Fibroblast of the aortic adventitia (primary cell): ENCODE measurements at places on chromosomes 2 and 18. TPM values are rescaled to one million over a fixed set of nuclear protein-coding genes. Genes with fewer than 3 reads are reported as not detected.

Gene TMEM18
- total RNA-seq: 24.1 and 122 TPM in 2 replicates

Gene TRIM43
- total RNA-seq: not detected in 2 replicates

GRCh38 chr2:28398101-28398834, 5.6 kb downstream of the FOSL2 start:
- DNase-seq: peak; percentile 73

DNA sequence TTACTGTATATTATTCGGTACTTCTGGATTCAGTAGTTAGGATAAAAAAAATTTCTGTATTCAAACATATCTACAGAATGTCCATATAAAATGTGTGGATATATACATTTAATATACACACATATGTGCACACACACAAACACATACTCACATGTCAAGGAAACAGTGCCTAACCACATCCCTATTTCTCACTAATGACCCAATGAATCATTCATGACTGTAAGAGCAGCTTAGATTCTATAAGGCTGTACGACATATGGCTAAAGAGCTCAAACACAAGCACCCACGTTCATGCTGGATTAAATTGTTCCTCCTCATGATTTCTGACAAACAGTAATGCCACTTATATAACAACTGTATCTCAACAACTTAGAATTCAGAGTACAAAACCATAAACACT, 457.3 kb downstream of the ADCYAP1 start:
- DNase-seq: no peak

DNA sequence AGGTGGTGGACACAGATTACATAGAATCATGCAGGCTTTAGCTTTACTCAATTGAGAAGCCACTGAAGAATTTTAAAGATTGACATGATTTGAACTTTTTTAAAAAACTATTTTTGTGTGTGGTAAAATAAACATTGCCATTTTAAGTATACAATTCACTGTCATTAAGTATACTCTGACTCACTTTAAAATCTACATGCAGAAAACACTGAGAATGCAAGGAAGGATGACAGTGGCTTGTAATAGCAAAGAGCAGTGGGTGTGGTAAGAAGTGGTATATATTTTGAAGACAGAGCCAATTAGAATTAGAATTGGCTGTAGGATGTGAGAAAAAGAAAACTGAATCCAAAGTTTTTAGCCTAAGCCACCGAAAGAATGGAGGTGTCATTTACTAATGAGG, 14.9 kb downstream of the TRMT61B start:
- no peak for DNase-seq

Gene CAPN13
- total RNA-seq: not detected in 2 replicates

Gene UGT1A8
- 0.09 TPM in 1 of 2 replicates, not detected in the other for total RNA-seq

- DNase-seq: no peak
These were observed 218.5 kb downstream of the TRIB2 start for GRCh38 chr2:12935222-12935621.

DNA sequence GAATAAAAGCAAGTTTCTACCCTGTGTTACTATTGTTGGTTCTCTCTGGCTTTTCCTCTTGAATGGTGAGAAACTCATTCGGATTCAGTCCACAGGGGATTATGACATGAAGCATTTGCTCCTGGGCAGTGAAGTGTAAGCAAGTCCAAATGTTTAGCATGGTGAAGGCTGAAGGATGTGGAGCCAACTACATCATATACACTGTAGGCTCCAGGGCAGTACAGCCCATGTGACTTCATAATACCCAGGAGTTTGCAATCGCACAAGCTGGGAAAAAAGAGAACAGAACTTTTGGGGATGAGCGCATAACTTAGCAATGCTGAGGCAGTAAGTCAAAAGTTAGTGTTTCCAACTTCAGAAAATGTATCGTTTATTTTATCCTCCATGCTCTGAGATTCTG, 695.7 kb upstream of the POU3F3 start:
- DNase-seq: no peak

Gene RTTN
- total RNA-seq: 14.0 and 38.6 TPM in 2 replicates

Gene RMC1
- 21.3 and 22.7 TPM in 2 replicates for total RNA-seq

Gene C2orf72
- total RNA-seq: not detected in 2 replicates

DNA sequence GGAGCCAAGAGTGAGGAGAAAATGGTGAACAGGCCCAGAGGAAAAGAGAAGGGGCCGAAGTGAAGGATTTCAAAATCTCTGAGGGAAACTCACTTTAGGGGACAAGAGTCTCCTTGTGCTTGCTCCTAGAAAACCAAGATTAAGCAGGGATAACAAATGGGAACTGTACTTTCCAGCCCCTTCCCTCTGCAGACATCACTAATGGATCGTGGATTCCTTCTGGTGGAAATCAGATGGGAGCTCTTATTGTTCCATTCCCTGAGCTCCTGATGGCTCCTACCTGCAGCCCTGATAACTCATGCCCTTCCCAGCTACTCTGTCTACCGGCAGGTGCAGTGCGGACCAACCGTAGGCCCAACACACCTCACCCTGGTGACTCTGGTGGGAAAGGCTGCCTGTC, 20.6 kb upstream of the RESP18 start:
- no peak for DNase-seq

GRCh38 chr2:25804338-25804737, 73.9 kb downstream of the ASXL2 start:
- no peak for DNase-seq
